CD4-positive, alpha-beta T cell treated with Interleukin-17A for 1 hour (primary cell): ENCODE measurements at places on chromosomes 7 and 10.

DNA sequence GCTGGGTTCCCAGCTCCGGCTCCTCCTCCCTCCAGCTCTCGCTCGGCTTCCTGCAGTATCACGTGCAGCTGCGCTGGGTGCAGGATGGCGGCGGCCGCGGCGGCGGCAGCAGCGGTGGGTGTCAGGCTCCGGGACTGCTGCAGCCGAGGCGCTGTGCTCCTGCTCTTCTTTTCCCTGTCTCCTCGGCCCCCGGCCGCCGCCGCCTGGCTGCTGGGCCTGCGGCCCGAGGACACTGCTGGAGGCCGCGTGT lies at the start of gene CNNM1:
TSS of gene CNNM1 (plus strand) at position 53 of the 250 bp plus-strand sequence. CDS start at position 85, 32 bp downstream.
- DNase-seq, result peak; percentile 3

DNA sequence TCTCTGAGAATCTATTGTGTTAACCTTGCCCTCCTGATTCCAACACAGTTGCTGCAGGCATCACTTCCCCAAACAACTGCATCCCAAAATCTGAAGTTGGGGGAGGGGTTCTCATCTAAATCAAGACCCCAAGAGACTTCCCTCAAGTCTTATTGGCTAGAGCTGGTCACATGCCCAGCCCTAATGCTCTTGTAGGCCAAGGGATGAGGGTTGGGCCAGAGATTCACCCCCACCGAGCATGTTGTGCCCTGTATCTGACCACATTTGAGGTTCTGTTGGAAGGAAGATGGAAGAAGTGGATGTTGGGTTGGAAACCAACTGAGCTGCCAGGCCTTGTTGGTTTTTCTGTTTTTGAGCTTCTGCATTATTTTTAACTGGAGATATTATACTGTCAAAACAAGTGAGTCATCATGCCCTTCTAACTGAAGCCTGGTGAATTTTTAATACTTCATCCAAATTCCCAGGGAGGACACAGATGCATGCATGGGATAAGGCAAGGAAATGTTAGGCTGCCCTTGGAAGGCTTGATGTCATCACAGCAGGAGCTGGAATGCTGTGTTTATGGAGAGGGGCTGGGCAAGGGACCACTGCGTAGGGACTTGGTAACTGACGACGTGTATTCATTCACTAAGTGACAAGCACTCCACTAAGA lies 68.6 kb upstream of the CACUL1 start:
- DNase-seq, result no peak

GRCh38 chr10:14532473-14533251 lies 201.9 kb upstream of the FRMD4A start:
- DNase-seq, result no peak

DNA sequence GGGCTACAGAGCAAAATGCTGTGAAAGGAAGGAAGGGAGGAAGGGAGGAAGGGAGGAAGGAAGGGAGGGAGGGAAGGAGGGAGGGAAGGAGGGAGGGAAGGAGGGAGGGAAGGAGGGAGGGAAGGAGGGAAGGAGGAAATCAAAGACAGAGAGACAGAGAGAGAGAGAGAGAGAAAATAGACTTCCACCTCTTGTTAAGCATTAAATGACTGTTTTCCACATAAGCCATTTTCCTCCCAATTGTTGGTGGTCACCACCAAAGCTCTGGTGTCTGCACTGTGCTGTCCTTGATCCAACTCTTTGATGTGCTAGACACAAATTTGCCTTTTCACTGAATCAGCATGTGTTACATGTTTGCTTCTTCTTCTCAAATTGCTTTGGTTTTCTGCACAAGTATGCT lies 90.7 kb upstream of the INHBA start:
- no peak for DNase-seq

DNA sequence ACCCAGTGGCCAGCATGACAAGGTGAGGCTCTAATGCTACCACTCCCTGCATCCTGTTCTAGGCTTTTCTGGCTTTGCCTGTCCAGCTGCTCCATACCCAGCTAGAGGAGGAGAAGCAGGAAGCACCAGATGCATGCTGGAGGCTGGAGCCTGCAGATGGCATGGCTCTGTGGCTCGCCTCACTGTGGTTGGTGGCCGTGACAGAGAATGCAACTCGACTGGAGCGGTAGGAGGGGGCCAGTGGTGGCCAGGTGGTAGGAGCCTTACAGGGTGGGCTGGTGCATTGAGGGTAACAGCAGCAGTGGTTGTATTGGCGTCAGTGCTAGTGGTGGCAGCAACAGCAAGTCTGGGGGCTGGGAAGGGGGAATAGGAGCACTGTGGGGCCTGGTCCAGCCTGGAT lies 128.6 kb downstream of the ZNF248 start:
- DNase-seq, result no peak

- DNase-seq, result no peak
Observed at GRCh38 chr10:22984066-22984465, 56.2 kb downstream of the ARMC3 start.

DNA sequence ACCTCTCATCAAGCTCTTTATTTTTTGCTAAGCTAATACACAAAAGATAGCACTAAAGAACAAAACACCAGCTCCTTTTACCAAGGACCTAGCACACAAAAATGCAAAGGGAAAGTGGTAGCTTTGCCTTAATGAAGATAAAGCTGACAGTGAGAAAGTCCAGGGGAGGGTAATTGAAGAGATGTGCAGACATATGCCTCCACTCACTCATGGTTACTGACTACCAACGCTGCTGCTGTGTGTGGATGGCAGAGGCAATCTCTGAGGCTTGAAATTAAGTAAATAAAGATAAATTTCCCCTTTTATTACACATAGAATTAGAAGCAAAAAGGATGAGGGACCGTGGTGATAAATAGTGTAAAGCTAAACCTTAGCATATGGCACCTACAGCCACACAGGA lies 87.0 kb downstream of the HGF start:
- DNase-seq, result no peak

- DNase-seq, result no peak
Observed at GRCh38 chr7:131603932-131604331, 47.5 kb upstream of the PODXL start.

- DNase-seq, result no peak
Observed at GRCh38 chr7:109868215-109868860, 1222.6 kb upstream of the LRRN3 start.

DNA sequence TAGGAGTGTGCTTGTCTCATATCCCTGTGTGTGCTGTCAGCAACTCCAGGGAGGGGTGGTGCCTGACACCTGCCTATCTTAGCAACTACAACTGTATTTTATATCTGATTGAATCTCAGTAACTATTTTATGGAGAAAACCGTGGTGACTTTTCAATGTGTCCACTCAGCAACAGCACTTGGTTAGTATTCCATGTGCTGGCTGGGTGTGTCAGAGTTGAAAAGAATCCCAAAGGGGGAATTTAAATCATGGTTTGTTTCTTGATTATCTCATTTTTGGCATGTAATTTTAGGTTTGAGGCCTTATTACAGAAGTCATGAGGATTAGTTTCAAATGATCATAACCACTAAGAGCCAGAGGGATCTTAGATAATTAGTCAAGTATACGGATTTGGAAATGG lies 425.7 kb upstream of the FZD8 start:
- no peak for DNase-seq

- DNase-seq, result no peak
Observed at GRCh38 chr10:108169846-108170245, 1005.3 kb upstream of the SORCS1 start.

- DNase-seq, result no peak
Observed at GRCh38 chr10:48899781-48900180, 39.9 kb downstream of the LRRC18 start.

DNA sequence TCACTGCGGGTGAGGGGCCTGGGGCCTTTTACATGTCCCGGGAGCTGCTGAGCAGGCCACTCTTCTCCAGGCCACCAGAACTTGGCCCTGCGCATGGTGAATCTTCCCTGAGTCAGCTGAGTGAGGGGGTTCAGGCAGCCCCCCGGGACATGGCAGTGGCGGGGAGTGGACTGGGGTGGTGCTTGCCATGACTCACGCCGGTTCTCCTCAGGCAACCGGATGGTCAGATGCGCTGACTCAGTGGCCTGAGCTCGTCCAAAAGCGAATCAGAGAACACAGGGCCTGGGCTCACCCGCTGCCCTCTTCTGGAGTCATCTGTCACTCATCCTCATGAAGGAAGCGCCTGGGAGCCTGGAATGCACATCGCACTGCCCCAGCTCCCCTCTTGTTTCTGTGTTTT lies 33.5 kb downstream of the HTRA1 start:
- no peak for DNase-seq

DNA sequence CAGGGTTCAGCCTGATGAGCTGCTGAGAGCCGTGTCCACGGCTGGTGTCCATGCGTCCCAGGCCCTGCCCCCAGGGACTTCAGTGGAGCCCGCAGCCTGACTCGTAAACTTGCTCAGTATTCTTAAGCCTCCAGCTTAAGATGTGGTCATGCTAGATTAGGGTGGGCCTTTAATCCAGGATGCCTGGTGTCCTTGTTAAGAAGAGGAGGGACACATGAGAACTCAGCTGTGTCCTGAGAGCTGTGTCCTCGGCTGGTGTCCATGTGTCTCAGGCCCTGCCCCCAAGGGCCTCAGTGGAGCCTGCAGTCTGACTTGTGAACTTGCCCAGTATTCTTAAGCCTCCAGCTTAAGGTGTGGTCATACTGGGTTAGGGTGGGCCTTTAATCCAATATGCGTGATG lies 23.0 kb downstream of the DOCK1 start:
- DNase-seq, result no peak

GRCh38 chr7:1672851-1673486 lies 2.9 kb downstream of the ELFN1 start:
- no peak for DNase-seq

- no peak for DNase-seq
Observed at GRCh38 chr10:118742782-118743181, 12.0 kb downstream of the CACUL1 start.

- no peak for DNase-seq
Observed at GRCh38 chr10:86872757-86873156, 84.7 kb downstream of the MMRN2 start.

- DNase-seq, result no peak
Observed at GRCh38 chr10:50641626-50642025, 17.9 kb upstream of the SGMS1 start.

DNA sequence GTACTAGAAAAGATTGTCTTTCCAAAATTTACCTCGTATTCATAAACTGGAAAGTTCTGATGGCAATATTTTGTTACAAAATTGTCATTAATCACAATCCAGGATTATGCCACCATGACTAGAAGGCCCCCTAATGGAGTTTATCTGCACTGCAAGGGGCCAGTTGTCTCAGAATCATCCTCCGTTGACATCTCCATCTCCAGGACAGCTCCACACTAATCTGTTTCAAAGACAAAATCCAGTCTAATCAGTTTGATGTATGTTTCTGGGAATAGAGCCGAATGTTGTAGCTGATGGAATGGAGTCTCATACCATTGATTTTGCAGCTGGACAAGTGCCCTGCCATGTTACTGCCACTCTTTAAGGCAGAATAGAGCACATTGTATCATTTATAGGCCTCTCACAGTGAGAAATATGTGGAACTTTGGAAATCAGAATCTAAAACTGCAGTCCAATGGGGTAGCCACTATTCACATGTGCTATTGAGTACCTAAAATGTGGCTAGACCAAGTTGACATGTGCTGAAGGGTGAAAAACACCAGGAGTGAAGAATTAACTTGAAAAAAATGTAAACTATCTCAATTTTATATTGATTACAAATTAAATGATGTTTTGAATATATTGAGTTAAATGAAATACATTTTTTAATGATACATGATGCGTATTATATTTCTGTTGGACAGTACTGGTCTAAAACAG lies 38.3 kb upstream of the TOMM7 start:
- DNase-seq, result peak; percentile 40

DNA sequence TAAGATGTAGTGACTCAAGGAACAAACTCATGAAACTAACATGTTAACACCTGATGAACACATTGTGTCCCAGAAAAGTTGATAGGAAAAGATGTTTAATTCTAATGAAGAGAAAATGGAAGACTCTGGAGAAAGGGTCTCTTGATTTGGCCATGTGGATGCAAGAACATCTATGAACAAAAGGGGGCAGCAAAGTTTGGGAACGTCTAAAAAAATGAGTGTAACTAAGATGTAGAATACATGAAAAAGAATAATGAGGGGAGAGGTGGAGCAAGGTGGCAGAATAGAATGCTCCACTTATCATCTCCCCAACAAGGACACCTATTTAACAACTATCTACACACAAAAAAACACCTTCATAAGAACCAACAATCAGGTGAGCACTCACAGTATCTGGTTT lies 805.1 kb downstream of the TNS3 start:
- no peak for DNase-seq

GRCh38 chr7:134034652-134035051 lies 92.5 kb upstream of the LRGUK start:
- no peak for DNase-seq

DNA sequence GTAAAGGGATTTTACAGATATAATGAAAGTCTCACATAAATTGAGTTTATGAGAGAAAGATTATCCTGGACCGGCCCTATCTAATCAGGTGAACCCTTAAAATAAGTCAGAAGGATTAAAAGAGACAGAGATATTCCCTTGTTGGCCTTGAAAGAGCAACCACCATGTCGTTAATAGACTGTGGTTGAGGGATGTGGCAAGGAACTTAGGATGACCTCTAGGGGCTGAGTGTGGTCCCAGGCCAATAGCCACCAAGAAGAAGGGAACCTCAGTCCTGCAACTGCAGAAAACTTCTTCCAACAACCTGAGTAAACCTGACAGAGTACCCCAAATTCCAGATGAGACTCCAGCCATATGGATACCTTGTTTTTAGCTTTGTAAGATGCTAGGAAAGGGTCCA lies 121.5 kb downstream of the POLR1F start:
- DNase-seq, result no peak

DNA sequence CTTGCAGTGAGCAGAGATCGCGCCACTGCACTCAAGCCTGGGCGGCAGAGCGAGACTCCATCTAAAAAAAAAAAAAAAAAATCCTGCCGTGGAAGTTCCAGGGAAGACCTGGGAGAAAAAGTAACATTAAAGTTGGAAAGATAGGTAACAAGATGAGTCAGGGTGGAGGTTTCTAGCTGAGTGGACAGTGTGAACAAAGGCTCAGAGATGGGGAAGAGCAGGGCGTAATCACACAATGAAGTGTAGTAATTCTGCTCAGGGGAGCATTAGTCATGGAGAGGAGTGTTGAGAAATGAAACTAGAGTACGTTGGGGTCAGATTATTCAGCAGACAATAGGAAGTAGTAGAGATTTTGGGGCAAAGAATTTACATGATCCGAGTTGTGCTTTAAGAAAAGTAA lies 21.6 kb upstream of the WASL start:
- no peak for DNase-seq

GRCh38 chr10:17431871-17432311 lies 22.5 kb downstream of the ST8SIA6 start:
- no peak for DNase-seq

- DNase-seq, result no peak
Observed at GRCh38 chr10:11720260-11720741, 21.9 kb upstream of the ECHDC3 start.
